ENCODE measurements at places on chromosomes 13 and 19.

GRCh38 chr19:11288349-11288748 is 7.6 kb upstream of the TSPAN16 start:
- no peak for DNase-seq

DNA sequence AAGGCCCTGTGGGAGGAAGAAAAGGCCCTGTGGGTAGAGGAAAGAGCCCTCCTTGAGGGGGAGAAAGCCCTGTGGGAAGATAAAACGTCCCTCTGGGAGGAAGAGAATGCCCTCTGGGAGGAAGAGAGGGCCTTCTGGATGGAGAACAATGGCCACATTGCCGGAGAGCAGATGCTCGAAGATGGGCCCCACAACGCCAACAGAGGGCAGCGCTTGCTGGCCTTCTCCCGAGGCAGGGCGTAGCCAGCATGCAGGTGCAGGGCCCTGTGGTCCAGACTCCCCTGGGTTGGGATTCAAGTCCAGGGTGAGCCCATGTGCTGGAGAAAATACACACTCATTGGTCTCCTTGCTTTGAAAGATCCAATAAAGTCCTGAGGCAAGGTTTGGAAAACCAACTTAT is 4.1 kb downstream of the CCDC70 start:
- no peak for DNase-seq

GRCh38 chr13:46620029-46620428 is 67.1 kb downstream of the LRCH1 start:
- DNase-seq: no peak

DNA sequence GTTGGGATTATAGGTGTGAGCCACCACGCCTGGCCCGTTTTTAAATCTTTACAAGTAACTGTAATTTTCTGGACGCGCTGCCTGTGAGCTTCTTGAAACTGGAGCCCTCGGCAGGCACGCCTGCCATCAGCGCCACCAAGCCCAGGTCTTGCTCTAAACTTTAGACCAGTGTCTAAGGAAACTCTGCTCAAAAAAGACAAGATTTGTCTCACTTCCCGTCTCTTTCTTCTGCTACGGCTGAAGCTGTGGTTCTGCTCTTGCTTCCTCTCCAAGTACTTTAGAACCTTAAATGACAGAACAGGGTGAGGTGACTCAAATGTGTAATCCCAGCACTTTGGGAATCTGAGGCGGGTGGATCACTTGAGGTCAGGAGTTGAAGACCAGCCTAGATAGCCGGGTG is 24.9 kb downstream of the RCN3 start:
- DNase-seq: no peak

DNA sequence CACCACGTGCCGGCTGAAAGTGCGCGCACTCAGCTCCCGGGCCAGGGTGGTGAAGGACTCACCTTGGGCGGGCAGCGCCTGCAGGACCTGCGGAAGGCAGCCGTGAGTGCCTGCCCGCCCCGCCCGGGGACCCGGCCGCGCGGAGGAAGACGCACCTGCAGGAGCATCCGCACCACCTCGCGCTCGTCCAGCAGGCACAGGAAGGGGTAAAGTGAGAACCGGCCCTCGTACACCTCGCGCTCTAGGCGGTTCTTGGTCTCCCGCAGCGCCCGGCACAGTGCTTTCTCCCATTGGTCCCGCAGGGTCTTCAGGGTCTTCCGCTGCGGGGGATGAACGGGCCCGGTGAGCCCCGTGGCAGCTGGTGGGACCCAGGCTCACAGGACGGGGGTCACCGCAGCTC is 10.7 kb downstream of the POLRMT start:
- no peak for DNase-seq

Measured in esophagus squamous epithelium (tissue), 5 donors.